ENCODE measurements at places on chromosomes 4 and X.

DNA sequence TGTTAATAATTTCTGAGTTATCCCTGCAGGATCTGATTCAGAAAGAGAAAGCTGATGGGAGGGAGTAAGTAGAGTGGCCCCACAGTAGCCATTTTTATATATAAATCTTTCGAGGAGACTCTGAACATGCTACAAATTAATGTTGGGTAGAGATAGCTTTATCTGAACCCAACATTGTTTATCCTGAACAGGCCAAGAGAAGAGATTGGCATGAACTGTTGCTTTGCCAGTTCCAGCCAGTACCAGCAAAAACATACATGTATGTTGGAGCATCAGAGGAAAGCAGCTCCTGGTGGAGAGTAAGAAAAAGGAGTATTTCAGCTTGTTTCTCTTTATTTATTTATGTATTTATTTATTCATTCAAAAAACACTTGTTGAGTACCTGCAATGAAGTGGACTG, 1.6 kb downstream of the MAOA start:
- DNase-seq: no peak

- DNase-seq: no peak
Measured at GRCh38 chrX:16063141-16063540, 60.2 kb upstream of the GRPR start.

DNA sequence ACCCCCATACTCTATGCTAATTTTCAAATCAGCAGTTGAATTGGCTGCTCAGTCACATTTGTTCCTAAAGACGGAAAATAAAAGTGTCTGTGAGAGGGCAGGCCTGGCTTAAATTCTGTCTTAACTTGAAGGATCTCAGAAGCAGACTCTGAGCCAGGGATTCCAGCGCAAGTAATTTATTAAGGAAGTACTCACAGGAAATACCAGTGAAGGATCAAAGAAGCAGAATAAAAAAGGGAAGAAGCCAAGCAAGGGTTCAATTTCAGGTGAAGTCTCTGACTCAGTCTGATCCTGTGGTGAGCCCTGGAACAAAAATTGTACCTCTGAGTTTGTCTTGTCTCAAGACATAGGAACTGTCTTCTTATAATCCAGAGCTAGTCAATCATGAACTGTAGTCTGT, 52.2 kb downstream of the IL1RAPL1 start:
- no peak for DNase-seq

DNA sequence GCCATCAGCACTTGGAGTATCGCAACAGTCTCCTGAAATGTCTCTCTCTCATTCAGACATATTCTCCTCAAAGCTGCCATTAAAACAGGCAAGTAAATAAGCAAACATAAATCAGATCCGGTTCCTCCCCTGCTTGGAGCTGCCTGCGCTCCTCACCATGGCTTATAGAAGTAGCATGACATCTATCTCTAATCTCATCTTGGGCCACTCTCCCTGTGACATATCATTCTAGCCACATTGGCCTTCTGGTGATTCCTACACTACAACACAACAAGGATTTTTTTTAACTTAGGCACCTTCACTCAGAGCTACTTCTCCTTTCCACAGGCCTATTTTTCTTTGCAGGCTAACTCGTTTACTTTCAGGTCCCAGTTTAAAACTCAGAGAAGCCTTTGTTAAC, 387.9 kb downstream of the ARHGAP24 start:
- no peak for DNase-seq

DNA sequence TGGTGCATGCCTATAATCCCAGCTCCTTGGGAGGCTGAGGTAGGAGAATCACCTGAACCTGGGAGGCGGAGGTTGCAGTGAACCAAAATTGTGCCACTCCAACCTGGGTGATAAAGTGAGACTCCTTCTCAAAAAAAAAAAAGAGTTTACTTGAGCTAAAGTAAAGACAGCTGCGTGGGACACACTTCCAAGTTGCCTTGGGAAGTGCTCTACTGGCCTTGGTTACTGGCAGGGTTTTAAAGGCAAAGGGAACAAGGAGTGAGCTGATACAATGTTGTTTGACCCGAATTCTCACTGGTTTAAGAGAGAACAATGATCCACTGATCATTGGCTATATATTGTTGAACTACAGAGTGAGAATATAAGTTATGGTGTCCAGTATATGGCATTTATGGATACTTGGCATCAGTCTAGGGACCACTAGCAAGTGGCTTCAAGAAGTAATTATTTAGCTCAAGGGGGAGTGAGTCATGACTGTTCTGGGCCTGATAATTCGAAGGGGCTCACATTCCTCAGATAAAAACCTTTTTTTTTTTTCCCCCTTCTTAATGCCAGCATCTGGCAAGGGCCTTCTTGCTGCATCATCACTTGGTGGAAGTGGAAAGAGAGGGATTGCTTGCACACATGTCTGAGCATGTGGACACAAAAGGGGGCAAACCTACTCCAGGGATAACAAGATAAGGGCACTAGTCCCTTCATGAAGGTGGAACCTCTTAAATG, 32.3 kb downstream of the GRK4 start:
- DNase-seq: no peak

DNA sequence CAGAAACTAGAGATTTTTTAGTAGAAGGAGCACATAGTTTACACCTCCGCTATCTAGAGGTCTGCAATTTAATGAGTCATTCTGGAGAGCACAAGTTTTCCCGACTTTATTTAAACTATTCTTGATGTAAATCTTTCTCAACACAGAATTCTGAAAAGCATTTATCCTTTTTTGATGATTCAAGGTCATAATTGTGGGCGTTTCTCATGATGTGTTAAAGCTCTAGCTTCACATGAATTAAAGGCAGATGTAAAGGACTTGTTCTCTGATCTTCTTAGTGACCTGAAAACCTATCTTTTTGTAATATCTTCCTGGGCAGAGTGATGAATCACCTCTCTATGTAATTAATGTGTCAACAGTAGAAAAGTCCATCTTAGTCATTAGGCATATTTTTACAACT, 128.8 kb downstream of the COMMD8 start:
- DNase-seq: no peak

DNA sequence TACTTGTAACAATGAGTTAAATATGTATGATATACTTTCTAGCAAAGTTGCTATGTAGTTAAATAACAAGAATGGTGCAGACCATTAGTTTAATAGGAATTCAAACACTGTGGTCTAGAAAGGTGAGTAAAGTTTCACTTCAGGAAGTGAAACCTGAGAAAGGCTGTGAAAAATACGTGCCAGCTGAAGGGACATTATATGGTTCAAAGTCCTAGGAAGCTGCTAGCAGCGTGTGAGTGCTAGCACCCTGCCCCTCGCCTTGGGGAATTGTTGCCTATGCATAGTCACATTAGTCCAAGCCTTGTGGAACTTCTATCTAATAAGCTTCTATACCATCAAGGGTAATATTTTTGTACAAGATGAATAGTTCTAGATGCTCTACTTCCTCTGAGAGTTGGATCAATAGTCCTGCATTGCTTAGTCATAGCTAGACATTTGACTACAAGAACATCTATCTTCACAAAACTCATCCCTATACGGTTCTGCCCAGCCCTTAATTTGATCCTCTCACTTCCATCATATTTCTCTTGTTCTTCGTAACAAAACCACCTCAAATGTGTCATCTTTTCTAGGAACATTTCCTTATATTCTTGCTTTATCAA, 45.8 kb upstream of the ARSJ start:
- DNase-seq: no peak
